NCI-H187 (cell line): ENCODE measurements at places on chromosomes 11 and 22.

- DNase-seq, result no peak
Measured at GRCh38 chr22:49420651-49421050, 407.0 kb downstream of the BRD1 start.

DNA sequence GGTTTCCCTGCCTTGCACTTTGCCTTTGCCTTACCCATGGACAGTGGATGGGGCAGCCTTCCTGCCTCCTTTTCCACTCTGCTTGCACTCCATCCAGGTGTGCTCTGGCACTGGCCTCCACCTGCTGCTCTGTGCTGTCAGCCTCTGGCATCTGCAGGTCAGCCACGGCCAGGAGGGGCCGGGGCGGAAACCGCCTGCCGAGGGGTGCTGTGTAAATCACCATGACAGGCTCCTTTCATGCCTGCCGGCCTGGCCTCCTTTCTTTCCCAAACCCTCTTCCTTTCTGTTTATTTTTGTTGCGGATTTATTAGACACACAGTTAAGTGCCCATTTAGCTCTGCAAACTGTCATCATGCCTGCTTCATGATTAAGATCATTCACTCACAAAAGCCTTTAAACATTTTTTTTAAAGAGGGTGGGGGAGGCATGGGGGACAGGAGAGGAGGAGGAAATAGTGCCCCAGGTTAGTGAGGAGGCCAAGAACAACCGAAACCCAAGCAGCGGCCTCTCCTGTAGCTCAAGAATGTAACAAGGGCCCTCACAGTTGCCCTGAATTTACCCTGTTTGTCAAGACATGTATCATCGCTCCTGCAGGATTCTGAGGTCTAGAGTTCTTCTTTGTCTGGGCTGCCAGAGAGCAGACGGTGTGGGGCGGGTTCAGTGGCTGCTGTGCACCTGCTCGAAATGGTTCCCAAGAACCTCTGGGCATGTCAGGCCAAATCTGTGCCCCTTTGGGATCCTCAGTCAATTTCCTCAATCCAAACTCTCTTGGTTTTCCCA is 83.3 kb downstream of the BARX2 start:
- DNase-seq, result peak; percentile 48

DNA sequence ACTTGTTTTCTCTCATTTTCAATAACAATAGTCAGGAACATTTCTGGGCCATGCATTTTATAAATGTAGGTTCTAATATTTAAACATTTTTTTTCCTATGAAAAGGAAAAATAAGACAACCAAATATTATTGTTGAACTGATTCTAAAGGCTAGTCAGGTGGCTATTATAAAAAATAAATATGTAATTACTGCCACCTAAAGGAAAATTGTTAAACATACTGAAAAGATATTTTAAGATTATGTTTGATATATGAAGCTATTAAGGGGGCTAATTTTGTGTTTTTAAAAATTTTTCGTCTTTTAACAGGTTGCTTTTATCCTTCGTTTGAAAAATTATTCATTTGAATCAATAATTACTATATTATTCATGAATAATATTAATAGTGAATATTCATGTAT is 62.2 kb upstream of the FDX1 start:
- no peak for DNase-seq

DNA sequence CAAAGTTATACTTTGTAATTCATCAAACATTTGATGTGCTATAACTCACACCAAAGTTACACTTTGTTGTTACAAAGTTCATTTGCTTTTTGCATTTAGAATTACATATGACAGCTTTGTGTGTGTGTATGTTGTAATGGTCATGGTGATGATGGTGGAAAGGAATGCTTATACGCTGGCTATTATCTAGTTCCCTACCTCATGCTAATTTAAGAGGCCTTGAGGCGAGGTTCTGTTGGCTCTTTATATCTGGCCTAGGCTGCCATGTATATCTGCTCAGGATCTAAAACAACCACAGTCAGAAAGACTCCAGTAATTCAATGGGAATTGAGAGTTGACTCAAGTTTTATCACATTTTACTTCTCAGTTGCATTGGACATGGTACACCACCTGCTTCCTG is 123.4 kb downstream of the SLC17A6 start:
- DNase-seq, result no peak

DNA sequence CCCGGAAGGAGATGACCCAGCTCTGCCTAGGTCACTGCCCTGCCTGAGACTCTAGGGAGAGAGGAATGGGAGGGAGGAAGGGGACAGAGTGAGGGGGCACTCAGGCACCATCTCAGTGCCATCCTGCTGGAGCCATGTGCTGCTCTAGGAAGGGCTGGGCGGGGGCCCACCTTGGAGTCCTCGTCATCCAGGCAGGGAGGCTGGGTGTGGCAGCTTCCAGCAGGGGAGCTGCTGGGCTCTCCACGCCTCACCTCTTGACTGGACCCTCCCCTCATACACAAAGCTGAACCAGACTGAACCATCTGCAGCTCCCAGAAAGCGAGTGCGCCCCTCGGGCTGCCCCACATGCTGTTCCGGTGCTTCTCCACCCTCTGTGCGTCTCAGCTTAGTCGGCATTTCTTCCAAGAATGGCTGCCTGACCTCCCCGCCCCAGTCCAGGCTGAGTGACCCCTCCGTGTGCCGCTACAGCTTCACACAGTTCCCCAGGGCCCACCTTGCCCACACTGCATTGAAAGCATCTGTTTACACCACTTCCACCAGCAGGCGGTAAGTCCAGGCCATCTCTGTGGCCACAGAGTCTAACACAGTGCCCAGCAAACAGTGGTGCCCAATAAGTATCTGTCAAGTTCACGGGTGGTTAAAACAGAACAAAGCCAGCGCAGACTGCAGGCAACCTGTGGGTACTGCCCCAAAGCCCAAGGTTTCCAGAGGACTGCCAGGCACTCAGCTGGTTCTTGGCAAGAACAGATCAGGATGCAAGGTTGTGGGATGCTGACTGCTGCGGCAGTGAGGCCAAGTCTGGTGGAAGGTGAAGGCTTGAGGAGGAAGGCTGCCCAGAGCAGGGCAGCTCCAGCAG is 9.4 kb upstream of the TRIM29 start:
- no peak for DNase-seq

DNA sequence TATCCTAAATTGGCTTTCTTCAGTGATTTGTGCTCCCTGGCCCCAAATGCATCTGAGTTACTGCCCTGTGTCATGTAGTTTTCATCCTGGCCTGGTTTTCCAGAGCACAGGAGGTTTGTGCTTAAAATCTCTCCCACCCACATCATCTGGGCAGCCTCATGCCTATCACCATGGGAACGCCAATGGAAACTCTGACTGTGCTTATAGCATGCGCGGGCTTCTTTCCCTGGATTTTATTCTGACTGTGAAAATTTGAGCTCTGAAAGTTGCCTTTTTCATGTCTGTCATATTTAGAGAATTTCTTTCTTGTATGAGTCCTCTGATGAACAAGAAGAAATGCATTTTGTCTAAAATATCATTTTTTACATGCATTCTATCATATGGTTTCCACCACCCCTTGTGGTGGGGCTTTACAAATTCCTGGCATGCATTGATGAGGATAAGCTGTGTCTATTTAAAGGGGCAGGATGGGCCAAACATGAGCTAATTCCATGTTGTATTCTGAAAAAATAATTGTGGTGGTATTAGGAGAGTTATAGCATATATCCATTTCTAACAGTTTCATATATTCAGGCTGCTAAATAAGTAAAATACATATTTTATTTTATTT is 55.1 kb downstream of the IRAG1 start:
- DNase-seq, result no peak

- peak; percentile 27 for DNase-seq
Measured at GRCh38 chr11:102495161-102496042, 35.1 kb downstream of the MMP7 start.

DNA sequence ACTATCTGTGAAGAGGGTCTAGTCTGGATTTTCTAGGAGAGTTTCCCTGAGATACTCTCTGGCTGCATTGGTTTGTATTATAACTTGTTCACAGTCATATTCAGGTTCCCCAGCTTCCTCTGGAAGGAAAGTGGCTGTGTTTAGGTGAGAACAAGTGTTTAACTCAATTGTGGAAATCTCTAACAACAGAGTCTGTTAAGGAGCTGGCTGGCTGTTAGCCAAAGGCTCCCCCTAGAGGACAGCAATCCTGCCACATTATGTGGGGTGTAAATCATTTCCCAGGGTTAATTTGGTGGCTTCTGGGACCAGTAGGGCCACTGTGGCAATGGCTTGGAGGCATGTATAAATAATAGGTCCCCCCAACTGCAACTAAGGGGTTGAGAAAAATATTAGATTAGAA is 18.4 kb downstream of the MS4A6E start:
- no peak for DNase-seq

DNA sequence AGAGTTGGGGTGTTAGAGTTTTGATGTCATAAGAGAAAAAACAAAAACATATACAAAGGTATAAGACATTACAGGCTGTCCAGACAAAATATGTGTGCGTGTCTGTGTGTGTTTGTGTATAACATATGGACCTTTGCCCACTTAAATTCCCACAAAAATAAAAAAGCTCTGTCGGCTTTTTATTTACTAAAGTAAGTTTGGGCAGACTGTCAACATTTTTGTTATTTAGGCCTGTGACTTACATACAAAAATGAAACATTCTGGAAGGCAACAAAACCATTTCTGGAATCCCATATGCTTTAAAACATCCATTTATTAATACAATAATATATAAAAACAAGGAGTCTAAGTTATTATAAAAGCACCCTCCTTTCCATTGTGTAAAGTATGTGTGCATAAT is 960.1 kb upstream of the FAT3 start:
- DNase-seq, result no peak

DNA sequence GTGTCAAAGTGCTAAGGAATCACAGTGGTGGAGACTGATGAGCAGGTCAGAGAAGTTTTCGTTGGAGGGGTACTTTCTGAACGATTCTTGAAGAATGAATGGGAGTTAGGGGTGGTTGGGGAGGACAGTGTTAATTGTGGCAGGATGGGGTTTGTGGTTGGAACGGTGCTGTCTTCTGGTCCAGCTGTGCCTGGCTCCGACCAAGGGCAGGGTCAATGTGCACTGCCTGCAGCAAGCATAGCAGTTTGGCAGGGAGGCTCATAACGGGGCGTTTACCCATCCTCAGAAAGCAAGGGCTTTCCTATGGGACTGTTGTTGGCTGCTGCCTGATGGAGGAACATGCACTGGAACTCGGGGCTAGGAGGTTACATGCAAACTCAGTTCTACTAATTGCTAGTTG is 265.8 kb downstream of the KIRREL3 start:
- no peak for DNase-seq

DNA sequence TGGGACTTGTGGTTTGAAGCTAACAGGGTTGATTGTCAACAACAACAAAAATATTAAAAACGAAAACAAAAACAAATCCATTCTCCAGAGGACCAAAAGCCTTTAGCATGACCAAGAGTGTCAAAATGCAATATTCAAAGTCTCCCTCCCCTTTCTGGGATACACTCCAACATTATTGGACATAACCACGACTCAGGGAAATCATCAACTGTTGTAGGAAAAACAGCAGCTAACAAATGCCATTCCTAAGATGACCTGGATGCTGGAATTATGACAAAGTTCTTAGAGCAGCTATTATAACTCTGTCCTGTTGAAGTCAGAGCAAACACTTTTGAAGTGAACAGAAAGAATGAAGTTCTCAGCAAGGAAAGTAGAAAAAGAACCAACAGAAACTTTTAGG is 143.0 kb downstream of the TMEM135 start:
- no peak for DNase-seq

DNA sequence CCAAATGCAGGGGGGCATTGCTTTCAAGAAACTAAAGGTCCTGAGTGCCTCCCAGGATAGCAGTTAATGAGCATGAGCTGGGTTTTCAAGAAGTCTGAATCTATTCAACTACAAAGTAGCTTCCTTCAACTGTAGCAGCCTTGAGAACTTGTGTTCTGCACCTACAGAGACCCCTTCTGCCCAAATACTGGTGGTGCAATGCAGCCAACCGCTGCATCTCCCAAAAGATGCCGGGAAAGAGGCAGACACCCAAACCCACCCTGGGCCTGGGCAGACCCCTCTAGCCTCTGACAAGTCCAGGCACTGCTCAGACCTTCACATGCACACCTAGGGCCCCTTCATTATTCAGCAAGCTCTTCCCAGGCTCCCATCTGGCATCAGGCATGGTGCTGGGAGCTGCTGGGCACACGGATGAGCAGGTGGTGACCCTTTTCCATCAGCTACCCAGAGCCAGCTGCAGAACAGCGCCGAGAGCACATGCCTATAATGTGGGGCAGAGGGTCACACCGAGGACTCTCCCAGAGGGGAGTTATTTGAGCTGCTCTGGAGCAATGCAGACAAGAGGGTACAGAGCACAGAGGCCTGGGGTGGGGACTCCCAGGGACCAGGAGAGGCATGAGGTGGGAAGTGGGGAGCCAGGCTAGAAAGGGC is 44.9 kb upstream of the ETS1 start:
- no peak for DNase-seq

DNA sequence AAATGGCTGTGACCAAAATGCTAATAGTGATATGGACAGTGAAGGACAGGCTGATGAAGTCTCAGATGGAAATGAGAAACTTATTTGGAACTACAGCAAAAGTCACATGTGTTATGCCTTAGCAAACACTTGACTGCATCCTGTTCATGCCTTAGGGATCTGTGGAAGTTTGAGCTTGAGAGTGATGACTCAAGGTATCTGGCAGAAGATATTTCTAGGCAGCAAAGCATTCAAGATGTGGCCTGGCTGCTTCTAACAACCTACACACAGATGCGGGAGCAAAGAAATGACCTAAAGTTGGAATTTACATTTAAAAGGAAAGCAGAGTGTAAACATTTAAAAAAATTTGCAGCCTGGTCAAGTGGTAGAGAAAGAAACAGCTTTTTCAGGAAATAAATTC is 28.1 kb upstream of the CD81 start:
- no peak for DNase-seq

DNA sequence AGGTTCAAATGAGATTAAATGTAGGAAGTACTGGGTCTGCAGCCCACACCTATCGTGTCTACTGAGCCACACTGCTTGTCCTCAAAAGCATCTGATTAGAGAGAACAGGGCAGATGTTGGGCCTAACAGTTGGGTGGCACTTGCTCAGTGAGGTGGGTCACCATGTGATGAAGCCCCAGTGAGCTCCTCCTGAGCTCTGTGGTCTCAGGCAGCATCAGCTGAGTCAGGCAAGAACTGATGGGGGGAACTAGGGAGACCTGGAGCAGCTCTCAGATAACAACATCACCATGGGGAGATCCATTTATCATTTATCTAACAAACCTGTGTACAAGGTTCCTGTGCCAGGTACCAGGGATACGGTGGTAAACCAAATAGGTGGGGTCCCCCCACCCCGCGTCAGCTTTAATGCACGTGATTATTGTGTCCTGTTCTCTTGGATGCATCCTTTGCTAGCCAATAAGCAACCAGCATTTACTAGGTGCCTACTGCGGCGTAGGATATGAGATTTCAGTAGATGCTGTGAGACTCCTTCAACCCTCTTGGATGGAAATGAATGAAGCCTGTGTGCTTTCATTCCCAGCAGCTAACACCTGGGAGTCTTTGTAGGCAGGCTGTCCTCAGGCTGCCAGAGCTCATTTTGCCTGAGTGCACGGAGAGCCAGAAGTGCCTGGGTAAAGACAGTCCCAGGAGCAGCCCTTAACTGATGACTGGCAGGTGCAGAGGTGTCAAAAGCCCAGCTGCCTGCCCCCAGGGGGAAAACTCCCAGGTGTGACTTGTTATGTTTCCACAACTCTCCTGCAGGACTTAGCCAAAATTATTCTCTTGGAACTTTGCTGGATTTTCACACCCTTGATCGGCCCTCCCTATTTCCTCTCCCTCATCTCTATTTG is 73.6 kb upstream of the NARS2 start:
- peak; percentile 20 for DNase-seq
